Nucleus accumbens (tissue), 56 donors: ENCODE measurements at places on chromosomes 7 and 10.

GRCh38 chr7:112573302-112574039, 92.7 kb downstream of the LSMEM1 start:
- DNase-seq: no peak

- DNase-seq: no peak
These were observed 69.6 kb upstream of the VWC2 start for GRCh38 chr7:49703881-49704280.

GRCh38 chr10:6669269-6669859, 89.3 kb upstream of the PRKCQ start:
- no peak for DNase-seq

- DNase-seq: no peak
These were observed 85.9 kb downstream of the MAD1L1 start for GRCh38 chr7:2146676-2147472.

GRCh38 chr10:1736144-1736971, 967 bp downstream of the ADARB2 start:
- no peak for DNase-seq

- peak; percentile 5 for DNase-seq
These were observed 115.0 kb downstream of the PLXDC2 start for GRCh38 chr10:19930936-19931893.

DNA sequence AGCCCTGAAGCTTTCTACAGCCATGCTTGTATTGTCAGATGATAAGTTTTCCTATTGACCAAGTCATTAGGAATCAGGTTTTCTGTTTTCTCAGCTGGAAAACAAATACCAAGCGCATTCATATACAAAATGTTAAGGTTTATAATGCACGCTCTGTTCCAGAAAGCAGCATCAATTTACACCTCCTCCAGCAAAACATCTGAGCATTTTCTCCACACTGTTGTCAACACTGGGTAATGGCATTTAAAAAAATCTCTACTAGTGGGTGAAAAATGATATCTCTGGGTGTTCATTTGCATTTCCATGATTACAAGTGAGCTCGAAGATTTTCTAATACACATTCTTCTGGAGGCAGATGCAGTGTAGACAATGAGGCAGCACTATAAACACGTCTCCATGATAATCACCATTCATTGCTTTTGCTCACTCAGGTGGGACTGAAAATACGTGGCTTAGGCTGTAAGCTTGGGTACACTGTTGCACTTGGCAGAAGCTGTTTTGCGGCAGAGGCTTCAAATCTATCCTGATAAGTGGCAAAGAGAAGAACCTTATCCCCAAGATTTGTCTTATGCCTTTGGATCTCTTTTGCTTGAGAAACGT, 114.8 kb upstream of the PLPP4 start:
- no peak for DNase-seq

DNA sequence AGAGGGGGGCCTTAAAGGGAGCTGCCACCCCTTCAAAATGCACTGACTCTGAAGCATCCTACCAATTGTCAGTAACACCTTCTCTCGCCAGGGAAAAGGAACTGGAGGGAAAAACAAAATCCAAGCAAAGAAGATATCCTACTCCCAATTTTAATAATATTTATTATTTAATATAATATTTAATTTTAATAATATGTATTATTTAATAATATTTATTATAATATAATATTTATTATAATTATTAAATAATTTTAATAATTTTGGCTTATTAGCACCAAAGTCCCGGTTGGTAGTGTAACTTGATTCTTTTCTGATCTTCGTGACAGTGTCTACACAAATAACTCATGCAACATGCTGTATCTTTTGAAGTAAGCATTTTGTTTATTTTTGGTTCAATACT, 58.6 kb upstream of the AGBL3 start:
- no peak for DNase-seq

- DNase-seq: no peak
These were observed 55.8 kb downstream of the INPP5A start for GRCh38 chr10:132593389-132593788.

DNA sequence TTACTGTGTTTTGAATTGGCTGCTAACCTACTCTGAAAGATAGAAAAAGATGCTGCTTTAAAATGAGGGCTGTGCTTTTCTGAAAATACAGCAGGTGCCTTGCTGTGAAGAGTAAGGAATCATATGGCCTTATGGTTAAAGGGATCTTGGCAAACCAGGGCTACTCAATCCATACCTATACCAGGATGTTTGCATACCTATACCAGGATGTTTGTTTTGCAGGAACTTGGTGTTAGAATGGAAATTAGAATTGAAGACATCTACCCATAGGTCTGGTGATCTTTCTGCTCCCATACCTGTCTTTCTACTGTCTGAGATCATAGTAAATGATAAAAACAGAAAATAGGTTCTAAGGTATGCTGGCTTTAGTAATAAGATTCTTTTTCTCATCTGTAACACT, 200.2 kb upstream of the C7orf33 start:
- DNase-seq: no peak

GRCh38 chr7:28708033-28708951, 249.8 kb downstream of the TRIL start:
- DNase-seq: peak; percentile 83

GRCh38 chr7:102834999-102835398, 77.8 kb upstream of the LRRC17 start:
- DNase-seq: no peak

DNA sequence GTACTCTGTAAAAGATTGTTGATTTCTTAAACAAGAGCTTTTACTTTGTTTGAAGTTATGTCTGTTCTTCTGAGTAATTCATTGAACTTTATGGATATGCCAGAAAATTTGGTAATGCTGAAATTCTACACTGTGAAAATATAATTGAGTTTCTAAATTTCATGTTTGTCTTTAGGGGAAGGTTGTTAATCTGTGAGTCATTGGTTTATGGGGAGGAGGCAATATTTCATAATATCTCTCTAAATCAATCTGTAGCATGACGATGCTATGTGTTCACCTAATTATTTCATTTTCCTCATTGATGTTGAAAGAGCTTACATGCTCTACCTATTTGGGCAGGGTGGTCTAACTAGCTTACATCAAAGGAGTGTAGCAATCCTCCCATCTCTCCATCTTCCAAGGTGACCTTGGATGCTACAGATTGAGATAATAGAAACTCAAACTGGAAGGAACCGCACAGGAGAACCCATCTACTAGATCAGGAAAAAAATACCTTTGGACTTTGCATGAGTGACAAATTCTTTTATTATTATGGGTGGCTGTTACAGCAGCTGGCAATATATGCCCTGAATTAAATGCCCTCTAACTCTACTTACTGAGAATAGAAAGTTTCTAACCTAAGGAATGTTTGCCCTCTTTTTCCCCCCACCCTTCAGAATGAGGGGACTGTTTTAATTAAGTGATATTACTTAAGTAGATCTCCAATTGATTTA, 8.4 kb upstream of the SNX13 start:
- DNase-seq: no peak
